Effector CD4-positive, alpha-beta T cell (primary cell): ENCODE measurements at places on chromosomes 4 and X.

DNA sequence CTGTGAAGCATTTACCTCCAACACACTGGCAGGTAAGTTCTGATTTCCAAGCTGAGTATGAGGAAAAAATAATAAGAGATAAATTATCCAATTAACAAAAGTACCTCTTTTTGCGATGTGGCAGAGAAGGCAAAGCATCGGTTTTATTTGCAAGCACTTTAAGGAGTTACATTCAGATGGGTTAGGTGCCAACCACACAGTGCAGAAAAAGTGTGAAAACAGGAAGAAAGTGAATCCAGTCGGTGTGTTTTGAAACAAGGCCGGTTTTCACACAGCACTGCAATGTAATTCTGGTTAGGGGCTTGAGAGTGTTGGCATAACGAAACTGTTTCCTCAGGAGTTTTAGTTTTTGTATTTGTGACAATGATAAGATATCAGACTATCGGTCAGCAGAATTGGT, 130.8 kb upstream of the PDLIM3 start:
- no peak for DNase-seq

- DNase-seq = no peak
Measured at GRCh38 chrX:19849464-19850080, 37.8 kb downstream of the SH3KBP1 start.

GRCh38 chr4:102500696-102501446, at the start of gene NFKB1:
TSS of gene NFKB1 (plus strand) at chr4:102501359. CDS start at chr4:102525519, 24,160 bp downstream.
- peak; percentile 81 for DNase-seq

DNA sequence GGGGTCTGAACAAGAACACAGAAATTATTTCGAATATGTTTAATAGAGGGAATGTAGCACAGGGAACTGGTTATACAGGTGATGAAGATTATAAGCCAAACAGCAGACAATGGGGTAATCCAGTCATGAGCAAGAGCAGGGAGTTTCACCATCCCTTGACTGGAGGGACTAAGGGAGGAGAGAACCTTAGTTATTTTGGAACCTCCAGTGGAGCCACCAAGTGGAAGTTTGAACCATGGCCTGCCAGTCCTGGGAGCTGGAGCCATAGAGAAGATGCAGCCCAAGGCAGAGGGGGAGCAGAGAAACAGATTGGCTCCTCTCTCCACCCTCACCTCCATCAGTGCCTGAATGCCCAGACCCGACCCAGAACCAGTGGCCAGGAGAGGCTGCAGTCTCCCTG, 264.6 kb upstream of the RASGEF1B start:
- no peak for DNase-seq

DNA sequence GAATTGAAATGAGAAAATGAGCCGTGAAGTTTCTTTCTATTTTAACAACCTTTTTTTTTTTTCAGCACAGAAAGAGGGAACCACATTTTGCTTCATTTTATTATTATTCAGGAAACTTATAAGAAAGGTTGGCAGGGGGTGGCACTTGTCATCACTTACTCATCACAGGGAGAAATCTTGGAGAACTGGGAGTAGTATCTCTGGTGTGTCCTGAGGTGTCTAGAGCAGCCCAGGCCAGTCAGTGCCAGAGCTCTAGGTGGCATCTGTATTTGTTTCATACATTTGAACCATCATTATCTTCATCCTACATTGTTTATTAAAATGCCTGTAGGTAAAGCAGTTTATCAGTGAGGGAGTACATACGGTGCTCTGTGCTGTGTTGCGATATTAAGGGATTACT, 43.8 kb upstream of the ARHGAP24 start:
- no peak for DNase-seq

DNA sequence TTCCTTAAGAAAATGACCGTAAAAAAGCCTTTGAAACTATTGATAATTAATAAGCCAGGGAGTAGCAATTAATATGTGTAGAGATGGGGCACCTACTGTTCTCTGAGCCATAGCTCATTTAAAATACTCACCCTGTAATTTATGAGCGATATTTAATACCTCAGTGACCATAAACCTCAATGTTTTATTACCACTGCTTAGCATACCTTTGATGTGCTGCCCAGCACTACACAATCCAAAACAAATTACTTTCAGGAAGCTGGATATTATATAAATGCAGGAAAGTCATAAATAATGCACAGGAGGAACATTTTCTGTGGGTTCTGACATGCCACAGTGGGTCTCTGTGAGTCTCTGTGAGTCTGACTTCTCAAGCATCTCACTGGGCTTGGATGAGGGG, 166.1 kb upstream of the RPL34 start:
- no peak for DNase-seq

- no peak for DNase-seq
Measured at GRCh38 chr4:182716192-182716591, 201.0 kb downstream of the DCTD start.

DNA sequence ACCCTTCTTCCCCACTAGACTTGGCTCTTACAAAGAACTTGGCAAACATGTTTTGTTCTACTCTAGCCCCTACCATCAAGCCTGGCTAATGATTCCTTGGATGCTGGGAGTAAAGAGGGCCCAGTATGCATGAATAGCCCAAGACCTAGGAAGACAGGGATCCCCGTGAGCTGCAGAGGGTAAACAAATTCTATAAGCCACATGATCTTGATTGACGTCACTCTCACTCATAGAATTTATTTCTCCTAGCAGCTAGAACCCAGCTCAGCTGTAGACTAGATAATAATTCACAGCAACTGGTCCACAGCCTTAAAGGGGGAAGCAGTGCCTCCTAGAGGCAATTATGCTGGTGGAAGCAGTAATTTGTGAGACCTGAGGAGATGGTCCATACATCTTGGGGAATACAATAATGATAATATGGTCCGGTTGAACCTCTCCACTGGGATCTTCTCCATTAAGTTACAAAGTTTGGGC, 16.1 kb upstream of the USO1 start:
- DNase-seq = peak; percentile 19
